T-helper 17 cell (primary cell): ENCODE measurements at places on chromosomes 7 and 10. TPM values are rescaled to one million over a fixed set of nuclear protein-coding genes. Genes with fewer than 3 reads are reported as not detected.
A peak's percentile ranks its signal among the peaks of the same experiment; 100 is the strongest.

TFEC gene
- total RNA-seq = 0.47 TPM

DNA sequence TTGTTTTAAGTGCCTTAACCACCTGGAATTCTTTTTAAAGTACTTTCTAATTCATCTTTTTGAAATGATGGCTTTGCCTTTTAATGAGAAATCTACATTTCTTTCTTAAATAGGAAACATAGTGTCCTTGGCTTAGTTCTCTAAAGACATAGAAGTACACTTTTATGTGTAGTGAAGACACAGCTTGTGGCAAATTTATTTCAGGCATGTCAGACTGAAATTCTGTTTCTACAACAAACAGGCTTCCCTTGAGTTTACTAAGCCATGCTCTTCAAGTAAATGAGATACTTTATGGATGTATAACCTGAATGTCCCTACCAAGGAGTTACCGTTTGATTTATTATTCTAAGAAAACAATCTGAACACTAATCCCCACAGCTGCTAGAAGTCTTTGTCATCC lies 136.9 kb upstream of the MAGI2 start:
- H3K36me3 ChIP-seq = no peaks in the 10 kb centered on the region
- H3K4me3 ChIP-seq = no peak overlapping the region
- no peaks in the 10 kb centered on the region for H3K4me1 ChIP-seq
- DNase-seq = no peak
- H3K27ac ChIP-seq = no peak overlapping the region

DNA sequence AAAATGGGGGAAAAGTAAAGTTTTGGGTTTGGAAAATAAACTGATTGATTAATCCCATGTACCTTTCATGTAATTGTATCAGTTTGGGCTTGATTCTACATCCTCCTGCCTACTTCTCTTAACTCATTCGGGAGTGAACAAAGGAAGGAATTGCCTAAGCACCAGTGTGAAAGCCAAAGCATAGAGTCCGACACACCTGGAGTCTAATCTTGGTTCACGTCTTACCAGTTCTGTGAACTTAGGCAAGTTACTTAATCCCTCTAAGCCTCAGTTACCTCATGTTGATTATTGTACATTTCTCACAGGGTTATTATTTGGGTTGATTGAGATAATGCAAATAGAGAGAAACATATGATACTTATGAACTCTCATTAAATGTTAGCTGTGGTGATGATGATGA lies 41.1 kb upstream of the PRPS1L1 start:
- H3K27ac ChIP-seq = no peak overlapping the region
- no peak overlapping the region for H3K4me3 ChIP-seq
- H3K4me1 ChIP-seq = no peaks in the 10 kb centered on the region

- no peak overlapping the region for H3K4me3 ChIP-seq
- no peaks in the 10 kb centered on the region for H3K36me3 ChIP-seq
- no peak overlapping the region for H3K27ac ChIP-seq
- no peaks in the 10 kb centered on the region for H3K27me3 ChIP-seq
These were observed 20.6 kb upstream of the SLC13A1 start for GRCh38 chr7:123220396-123220795.

GRCh38 chr10:33509231-33509831 lies 174.9 kb upstream of the NRP1 start:
- peaks cover 15% of the 10 kb centered on the region for H3K27me3 ChIP-seq
- H3K36me3 ChIP-seq = no peaks in the 10 kb centered on the region
- DNase-seq = no peak

DNA sequence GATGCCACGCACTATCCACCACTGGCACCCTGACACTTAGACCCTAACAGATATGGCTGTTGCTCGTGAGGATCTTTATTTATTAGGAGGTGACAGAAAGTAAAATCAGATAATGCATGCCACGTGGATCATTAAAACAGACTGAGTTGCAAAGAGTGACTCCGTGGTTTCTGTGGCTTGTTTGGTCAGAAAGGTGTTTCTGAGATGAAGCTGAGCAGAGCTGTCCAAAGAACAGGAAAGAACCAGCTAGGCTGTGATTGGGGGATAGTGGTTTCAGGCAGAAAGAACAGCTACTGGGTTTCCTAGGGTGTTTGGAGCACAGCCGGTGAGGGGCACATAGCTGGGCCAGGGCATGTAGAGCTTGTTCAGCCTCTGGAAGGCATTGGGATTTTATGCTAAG lies 34.4 kb downstream of the CSGALNACT2 start:
- peaks cover 25% of the 10 kb centered on the region for H3K4me1 ChIP-seq
- peak overlapping the region; percentile 72 for H3K27ac ChIP-seq
- H3K36me3 ChIP-seq = peaks cover 20% of the 10 kb centered on the region

LRWD1 gene
- total RNA-seq = 13.5 TPM

GRCh38 chr10:73889014-73889413 lies 14.7 kb upstream of the CAMK2G start:
- H3K4me3 ChIP-seq = no peak overlapping the region
- peaks cover 8% of the 10 kb centered on the region for H3K4me1 ChIP-seq
- DNase-seq = no peak
- H3K27ac ChIP-seq = peak overlapping the region; percentile 53
- no peaks in the 10 kb centered on the region for H3K36me3 ChIP-seq

DNA sequence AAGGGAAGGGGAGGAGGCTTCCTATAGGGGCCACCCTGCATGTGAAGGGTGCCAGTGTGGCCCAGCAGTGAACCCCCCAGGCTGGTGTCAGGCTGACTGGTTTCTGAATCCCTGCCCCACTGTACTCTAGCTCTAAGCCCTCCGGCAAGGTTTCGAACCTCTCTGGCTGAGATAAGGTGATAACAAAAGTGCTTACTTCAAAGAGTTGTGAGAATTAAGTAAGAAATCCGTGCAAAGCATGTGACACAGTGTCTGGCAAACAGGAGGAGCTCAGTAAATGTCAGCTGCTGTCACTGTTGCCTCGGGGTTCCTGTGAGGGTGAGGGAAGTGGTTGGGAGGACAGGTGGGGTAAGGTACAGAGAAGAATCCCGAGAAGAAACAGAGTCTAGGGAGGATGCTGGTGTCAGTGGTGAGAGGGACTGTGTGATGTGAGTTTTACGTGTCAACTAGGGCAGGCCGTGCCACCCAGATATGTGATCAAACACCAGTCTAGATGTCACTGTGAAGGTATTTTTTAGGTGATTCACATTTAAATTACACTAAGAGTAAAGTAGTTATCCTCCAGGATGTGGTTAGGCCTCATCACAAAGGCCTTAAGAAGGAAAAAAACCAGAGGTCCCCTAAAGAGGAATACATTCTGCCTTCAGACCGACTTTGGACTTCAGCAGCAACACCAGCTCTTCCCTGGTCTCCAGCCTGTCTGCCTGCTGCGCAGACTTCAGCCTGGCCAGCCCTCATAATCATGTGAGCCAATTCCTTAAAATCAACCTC lies 64.4 kb downstream of the BPGM start:
- DNase-seq = peak; percentile 16
- H3K36me3 ChIP-seq = no peaks in the 10 kb centered on the region
- H3K27me3 ChIP-seq = peaks cover 5% of the 10 kb centered on the region
- H3K27ac ChIP-seq = peak overlapping the region; percentile 96

- H3K4me3 ChIP-seq = no peak overlapping the region
- H3K36me3 ChIP-seq = peaks cover 2% of the 10 kb centered on the region
- H3K27me3 ChIP-seq = peaks cover 44% of the 10 kb centered on the region
- no peaks in the 10 kb centered on the region for H3K4me1 ChIP-seq
- DNase-seq = no peak
- H3K27ac ChIP-seq = no peak overlapping the region
These were observed 75.2 kb downstream of the ZNF22 start for GRCh38 chr10:45075826-45076380.

SLC26A4 gene
- 0.35 TPM for total RNA-seq

- H3K4me1 ChIP-seq = peaks cover 55% of the 10 kb centered on the region
- DNase-seq = no peak
- H3K27ac ChIP-seq = peak overlapping the region; percentile 24
- H3K4me3 ChIP-seq = no peak overlapping the region
These were observed 119.9 kb downstream of the CCNY start for GRCh38 chr10:35456153-35456720.

DNA sequence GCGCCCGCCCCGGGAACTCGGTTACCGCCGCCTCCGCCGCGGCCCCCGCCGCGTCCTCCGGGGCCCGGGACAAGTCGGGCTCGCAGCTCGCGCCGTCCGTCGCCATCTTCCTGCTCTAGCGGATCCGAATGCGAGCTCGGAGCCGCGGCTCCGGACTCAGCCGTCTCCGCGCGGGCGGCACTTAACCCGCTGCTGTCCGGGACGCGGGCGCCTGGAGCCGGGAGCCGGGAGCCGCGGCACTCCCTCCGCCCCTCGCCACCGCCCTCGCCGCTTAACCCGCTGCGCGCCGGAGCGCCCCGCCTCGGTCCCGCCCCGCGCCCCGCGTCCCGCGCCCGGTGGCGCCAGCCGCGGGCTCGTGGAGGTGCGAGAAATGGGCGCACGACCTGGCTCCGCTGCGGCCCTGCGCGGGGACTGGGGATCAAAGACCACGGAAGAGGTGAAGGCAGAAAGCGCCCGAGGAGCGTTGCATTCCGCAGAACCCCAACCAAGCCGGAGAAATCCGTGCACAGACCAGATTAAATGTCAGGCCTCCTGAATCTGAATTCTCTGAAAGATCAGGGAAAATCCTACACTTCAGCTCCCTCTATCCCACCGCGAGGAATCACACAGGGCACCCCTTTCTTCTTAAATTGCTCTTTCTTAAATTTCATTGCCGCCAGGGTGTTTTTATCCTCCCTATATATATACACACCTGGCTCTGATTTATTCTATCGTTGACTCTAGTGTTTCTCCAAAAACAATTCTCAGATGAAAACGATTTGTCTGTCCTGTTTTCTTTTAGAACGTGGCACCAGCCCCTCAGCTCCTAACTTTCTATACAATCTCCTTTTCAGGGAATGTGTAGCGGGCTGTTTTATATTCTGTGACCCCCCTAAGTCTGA lies at the start of gene CTTNBP2:
CTTNBP2 (minus strand) TSS at position 132 of the 881 bp plus-strand sequence; CDS start at position 106, 26 bp downstream.
- peaks cover 42% of the 10 kb centered on the region for H3K27me3 ChIP-seq
- DNase-seq = no peak
- peaks cover 5% of the 10 kb centered on the region for H3K36me3 ChIP-seq
- peak within 1 kb of the TSS; percentile 72 for H3K4me3 ChIP-seq
- no peak within 1 kb of the TSS for H3K27ac ChIP-seq

GRCh38 chr10:48309711-48310226 lies 3.3 kb downstream of the MAPK8 start:
- H3K4me1 ChIP-seq = peaks cover 30% of the 10 kb centered on the region
- no peaks in the 10 kb centered on the region for H3K27me3 ChIP-seq
- H3K27ac ChIP-seq = no peak overlapping the region
- H3K36me3 ChIP-seq = no peaks in the 10 kb centered on the region

GRCh38 chr10:99814143-99814542 lies 31.7 kb downstream of the ABCC2 start:
- no peak overlapping the region for H3K4me3 ChIP-seq
- H3K4me1 ChIP-seq = no peaks in the 10 kb centered on the region
- H3K36me3 ChIP-seq = peaks cover 2% of the 10 kb centered on the region
- H3K27me3 ChIP-seq = no peaks in the 10 kb centered on the region

DNA sequence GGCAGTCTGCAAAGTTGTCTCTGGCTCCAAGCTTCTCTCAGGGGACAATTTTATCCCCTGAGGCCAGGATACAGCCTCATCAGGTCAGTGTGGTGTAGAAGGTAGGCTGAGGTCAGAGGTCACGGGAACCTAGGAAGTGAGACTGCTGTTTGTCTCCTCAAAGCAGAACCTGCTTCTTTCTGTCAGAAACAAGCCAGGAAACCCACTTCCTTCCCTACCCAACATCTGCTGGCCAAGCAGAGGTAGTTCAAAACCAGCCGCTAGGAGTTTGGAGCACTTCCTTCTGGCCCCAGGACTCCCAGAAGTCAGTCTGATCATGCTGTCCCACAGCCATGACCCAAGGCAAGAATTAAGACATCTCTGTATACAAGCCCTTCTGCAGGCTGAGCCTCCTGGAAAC lies 12.2 kb downstream of the CLRN3 start:
- H3K4me3 ChIP-seq = no peak overlapping the region
- H3K27me3 ChIP-seq = peaks cover under 1% of the 10 kb centered on the region
- peaks cover 17% of the 10 kb centered on the region for H3K4me1 ChIP-seq
- DNase-seq = no peak
- no peaks in the 10 kb centered on the region for H3K36me3 ChIP-seq

GRCh38 chr7:50660040-50660829 lies 95.0 kb upstream of the DDC start:
- H3K27me3 ChIP-seq = peaks cover 14% of the 10 kb centered on the region
- peak; percentile 15 for DNase-seq
- peak overlapping the region; percentile 67 for H3K27ac ChIP-seq
- peak overlapping the region; percentile 92 for H3K4me3 ChIP-seq
- peaks cover 2% of the 10 kb centered on the region for H3K36me3 ChIP-seq

DNA sequence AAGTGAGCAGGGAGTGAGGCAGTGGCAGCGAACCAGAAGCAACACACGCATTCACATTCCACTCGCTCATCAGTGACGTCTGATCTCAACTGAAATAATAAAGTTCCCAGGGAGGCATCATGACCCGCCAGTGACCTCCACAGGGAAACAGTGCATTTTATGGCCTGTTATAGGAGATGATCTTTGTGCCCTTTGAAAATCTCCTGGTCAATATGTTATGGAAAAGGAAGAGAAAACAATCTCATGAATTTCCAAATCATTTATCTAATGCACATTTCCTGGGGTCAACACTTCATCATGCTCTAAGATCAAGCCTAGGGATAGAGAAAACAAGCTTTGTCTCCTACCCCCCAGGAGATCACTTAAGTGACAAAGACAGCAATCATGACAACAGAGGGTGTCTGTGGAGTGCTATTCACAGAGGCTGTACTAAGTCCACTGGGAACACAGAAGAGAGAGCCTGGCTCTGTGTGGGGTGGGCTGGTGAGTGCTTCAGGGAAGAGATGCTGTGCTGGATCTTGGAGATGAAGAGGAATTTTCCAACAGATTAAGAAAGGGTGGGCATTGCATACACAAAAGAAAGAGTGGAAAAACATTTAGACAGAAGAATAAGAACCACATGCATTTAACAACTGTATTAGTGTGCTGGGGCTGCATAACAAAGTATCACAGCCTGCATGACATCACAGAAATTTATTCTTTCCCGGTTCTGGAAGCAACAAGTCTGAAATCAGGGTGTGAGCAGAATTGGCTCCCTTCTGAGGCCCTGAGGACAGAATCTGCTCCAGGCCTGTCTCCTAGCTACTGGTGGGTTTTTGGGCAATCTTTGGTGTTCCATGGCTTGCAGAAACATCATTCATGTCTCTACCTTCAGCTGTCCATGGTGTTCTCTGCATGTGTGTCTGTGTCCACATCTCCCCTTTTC lies 613.9 kb upstream of the IGFBP3 start:
- no peak for DNase-seq
- no peaks in the 10 kb centered on the region for H3K27me3 ChIP-seq

GRCh38 chr10:26057466-26057865 lies 123.4 kb downstream of the MYO3A start:
- H3K27me3 ChIP-seq = no peaks in the 10 kb centered on the region
- H3K27ac ChIP-seq = no peak overlapping the region
- no peak for DNase-seq
- H3K4me3 ChIP-seq = no peak overlapping the region
- H3K4me1 ChIP-seq = no peaks in the 10 kb centered on the region

GOLGA7B gene
- 12.0 TPM for total RNA-seq

DNA sequence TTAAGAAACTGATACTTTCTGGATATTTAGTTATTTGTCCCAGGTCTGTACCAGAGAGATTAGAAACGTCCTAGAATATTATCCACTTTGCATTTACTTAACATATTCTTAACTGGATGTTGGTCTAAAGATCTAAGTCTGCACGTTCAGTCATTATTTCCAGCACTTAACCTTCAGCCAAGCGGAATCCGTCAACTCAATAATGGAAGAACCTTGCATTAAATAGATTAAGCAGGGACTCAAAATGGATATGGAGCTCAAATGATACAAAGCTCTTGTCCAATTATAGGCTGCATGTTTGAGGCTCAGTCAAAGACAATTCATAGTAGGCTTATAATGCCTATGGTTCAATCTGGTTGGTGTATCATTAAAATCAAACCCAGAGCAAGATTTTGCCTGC lies 162.9 kb downstream of the SEMA3D start:
- H3K27me3 ChIP-seq = no peaks in the 10 kb centered on the region
- no peaks in the 10 kb centered on the region for H3K4me1 ChIP-seq
- no peaks in the 10 kb centered on the region for H3K36me3 ChIP-seq
- no peak for DNase-seq
- no peak overlapping the region for H3K27ac ChIP-seq

ANXA8L1 gene
- total RNA-seq = not detected

EVX1 gene
- total RNA-seq = not detected
